ENCODE measurements at places on chromosomes 4 and X.
A peak's percentile ranks its signal among the peaks of the same experiment; 100 is the strongest.

- H3K27me3 ChIP-seq = no peaks in the 10 kb centered on the region
- no peak for DNase-seq
- H3K4me1 ChIP-seq = no peaks in the 10 kb centered on the region
- peak overlapping the region; percentile 3 for H3K4me3 ChIP-seq
- H3K36me3 ChIP-seq = no peaks in the 10 kb centered on the region
- H3K27ac ChIP-seq = no peak overlapping the region
Measured at GRCh38 chr4:16617011-16617410, 281.4 kb downstream of the LDB2 start.

GRCh38 chr4:73505567-73505966, 24.0 kb downstream of the AFM start:
- H3K27ac ChIP-seq = no peak overlapping the region

- no peak overlapping the region for H3K4me3 ChIP-seq
- no peaks in the 10 kb centered on the region for H3K36me3 ChIP-seq
- H3K27ac ChIP-seq = no peak overlapping the region
- no peaks in the 10 kb centered on the region for H3K27me3 ChIP-seq
Measured at GRCh38 chrX:73930300-73930699, 367.3 kb downstream of the CHIC1 start.

- DNase-seq = no peak
- no peaks in the 10 kb centered on the region for H3K27me3 ChIP-seq
- no peak overlapping the region for H3K4me3 ChIP-seq
Measured at GRCh38 chr4:108042927-108043326, 53.2 kb downstream of the HADH start.

- H3K27ac ChIP-seq = no peak overlapping the region
- no peaks in the 10 kb centered on the region for H3K27me3 ChIP-seq
- peaks cover 9% of the 10 kb centered on the region for H3K4me1 ChIP-seq
- H3K36me3 ChIP-seq = no peaks in the 10 kb centered on the region
- no peak for DNase-seq
Measured at GRCh38 chr4:47930971-47931804, 16.8 kb upstream of the NFXL1 start.

- DNase-seq = no peak
- no peaks in the 10 kb centered on the region for H3K27me3 ChIP-seq
- no peaks in the 10 kb centered on the region for H3K4me1 ChIP-seq
- no peaks in the 10 kb centered on the region for H3K36me3 ChIP-seq
- H3K4me3 ChIP-seq = no peak overlapping the region
- H3K27ac ChIP-seq = no peak overlapping the region
Measured at GRCh38 chr4:142331646-142332045, 514.5 kb downstream of the INPP4B start.

- H3K27ac ChIP-seq = no peak overlapping the region
- H3K36me3 ChIP-seq = no peaks in the 10 kb centered on the region
- H3K4me3 ChIP-seq = no peak overlapping the region
- no peak for DNase-seq
Measured at GRCh38 chrX:136198678-136199243, 51.4 kb downstream of the FHL1 start.

DNA sequence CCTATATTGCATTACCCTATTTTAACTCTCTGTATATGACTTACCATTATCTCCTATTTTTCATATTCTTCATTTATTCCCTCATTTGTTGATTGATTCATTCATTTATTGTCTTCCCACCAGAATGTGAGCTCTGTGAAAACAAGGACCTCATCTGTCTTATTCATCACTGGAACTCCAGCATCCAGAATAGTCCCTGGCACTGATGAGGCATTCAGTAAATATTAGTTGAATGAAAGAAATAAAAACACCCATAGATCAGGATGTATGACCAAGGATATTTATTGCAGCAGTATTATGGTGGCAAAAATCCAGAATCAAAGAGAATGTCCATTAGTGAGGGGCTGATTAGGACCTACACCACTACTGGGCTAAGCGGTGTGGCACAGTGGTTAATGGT, 164.9 kb downstream of the SPRY1 start:
- H3K4me3 ChIP-seq = no peak overlapping the region
- peaks cover 6% of the 10 kb centered on the region for H3K4me1 ChIP-seq
- no peak for DNase-seq
- no peaks in the 10 kb centered on the region for H3K36me3 ChIP-seq
- no peak overlapping the region for H3K27ac ChIP-seq
- no peaks in the 10 kb centered on the region for H3K27me3 ChIP-seq
